Kidney (tissue), 22 donors: ENCODE measurements at places on chromosomes 3 and 15. TPM values are rescaled to one million over a fixed set of nuclear protein-coding genes. Genes with fewer than 3 reads are reported as not detected.
A peak's percentile ranks its signal among the peaks of the same experiment; 100 is the strongest.

- no peaks in the 10 kb centered on the region for H3K36me3 ChIP-seq
- H3K4me1 ChIP-seq: peaks cover 2% of the 10 kb centered on the region
- DNase-seq: no peak
- no peak overlapping the region for H3K27ac ChIP-seq
Observed at GRCh38 chr3:17535274-17535673, 207.2 kb downstream of the TBC1D5 start.

- H3K4me1 ChIP-seq: no peaks in the 10 kb centered on the region
- no peak for DNase-seq
- no peak overlapping the region for H3K27ac ChIP-seq
- H3K4me3 ChIP-seq: no peak overlapping the region
Observed at GRCh38 chr3:190305406-190305805, 16.8 kb downstream of the CLDN1 start.

DNA sequence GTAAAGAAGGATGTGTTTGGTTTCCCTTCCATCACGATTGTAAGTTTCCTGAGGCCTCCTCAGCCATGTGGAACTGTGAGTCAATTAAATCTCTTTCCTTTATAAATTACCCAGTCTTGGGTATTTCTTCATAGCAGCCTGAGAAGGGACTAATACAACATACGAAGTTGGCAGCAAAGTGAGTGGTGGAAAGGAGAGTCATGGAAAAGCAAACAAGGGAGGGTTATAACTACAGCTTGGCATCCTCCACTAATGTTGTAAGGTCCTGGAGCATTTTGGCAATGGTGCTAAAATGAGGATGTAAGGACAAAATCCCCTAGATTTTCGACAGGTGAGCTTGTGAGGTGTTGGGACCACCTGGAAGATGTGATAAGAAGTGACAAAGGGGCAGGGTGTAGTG, 5.8 kb upstream of the TMEM41A start:
- H3K4me1 ChIP-seq: peaks cover 8% of the 10 kb centered on the region
- no peak overlapping the region for H3K27ac ChIP-seq
- H3K36me3 ChIP-seq: no peaks in the 10 kb centered on the region
- DNase-seq: no peak
- H3K27me3 ChIP-seq: no peaks in the 10 kb centered on the region

GRCh38 chr15:66830358-66830757, 128.3 kb downstream of the SMAD6 start:
- no peaks in the 10 kb centered on the region for H3K27me3 ChIP-seq
- no peak overlapping the region for H3K4me3 ChIP-seq
- DNase-seq: no peak
- no peaks in the 10 kb centered on the region for H3K4me1 ChIP-seq
- no peak overlapping the region for H3K27ac ChIP-seq
- H3K36me3 ChIP-seq: no peaks in the 10 kb centered on the region

DNA sequence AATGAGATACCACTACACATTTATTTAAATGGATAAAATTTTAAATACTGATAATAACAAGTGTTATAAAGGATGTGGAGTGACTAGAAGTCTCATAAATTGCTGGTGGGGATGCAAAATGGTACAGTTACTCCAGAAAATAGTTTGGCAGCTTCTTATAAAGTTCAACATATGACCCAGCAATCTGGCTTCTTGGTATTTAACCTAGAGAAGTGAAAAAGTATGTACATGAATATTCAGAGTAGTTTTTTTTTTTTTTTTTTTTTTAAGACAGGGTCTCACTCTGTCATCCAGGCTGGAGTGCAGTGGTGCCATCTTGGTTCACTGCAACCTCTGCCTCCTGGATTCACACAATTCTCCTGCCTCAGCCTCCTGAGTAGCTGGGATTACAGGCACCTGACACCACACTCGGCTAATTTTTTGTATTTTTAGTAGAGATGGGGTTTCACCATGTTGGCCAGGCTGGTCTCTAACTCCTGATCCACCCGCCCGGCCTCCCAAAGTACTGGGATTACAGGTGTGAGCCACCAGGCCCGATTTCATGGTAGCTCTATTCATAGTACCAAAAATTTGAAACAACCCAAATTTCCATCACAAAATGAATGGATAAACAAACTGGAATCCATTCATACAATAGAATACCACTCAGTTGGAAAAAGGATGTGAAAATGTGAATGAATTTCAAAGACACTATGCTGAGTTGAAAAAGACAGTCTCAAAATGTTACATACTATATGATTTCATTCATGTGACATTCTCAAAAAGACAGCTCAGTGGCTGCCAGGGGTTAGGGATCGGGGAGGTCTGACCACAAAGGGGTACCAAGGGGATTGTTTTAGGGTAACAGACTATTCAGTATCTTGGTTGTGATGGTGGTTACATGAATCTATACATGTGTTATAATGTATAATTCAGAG, 14.4 kb downstream of the RRP9 start:
- no peaks in the 10 kb centered on the region for H3K36me3 ChIP-seq
- no peak for DNase-seq
- H3K27me3 ChIP-seq: no peaks in the 10 kb centered on the region
- no peaks in the 10 kb centered on the region for H3K4me1 ChIP-seq
- no peak overlapping the region for H3K27ac ChIP-seq

- H3K4me3 ChIP-seq: no peak overlapping the region
- no peak for DNase-seq
- no peaks in the 10 kb centered on the region for H3K27me3 ChIP-seq
- H3K36me3 ChIP-seq: peaks cover under 1% of the 10 kb centered on the region
- peaks cover 6% of the 10 kb centered on the region for H3K4me1 ChIP-seq
- no peak overlapping the region for H3K27ac ChIP-seq
Observed at GRCh38 chr15:58738046-58738707, 11.3 kb downstream of the ADAM10 start.

DNA sequence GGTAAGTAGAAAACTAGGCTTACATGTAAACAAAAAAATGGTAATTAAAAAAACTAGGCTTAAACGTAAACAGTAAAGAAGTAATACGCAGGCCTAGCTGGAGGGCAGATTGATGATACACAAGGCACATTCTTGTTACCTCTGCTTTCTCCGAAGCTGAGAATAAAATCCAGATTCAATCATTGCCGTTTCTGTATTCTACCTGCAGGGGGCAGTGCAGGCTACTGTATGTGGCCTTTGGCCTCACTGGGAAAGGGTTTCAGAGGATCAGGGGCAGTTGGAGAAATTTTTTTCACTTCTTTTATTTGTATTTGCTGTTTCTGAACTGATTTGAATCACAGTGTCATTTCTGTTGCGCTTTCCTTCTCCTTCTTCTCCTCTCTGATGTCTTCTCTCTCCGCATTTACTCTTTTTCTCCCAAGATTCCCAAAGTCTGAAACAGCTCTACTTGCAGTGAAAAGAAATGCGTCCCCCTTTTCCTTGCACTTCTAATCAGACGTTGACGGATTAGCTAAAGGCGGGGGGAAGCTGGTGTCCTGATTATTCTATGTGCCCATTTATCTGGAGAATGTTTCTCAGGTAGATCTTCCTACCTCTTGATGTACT, 67.1 kb upstream of the MCTP2 start:
- no peak for DNase-seq
- H3K27ac ChIP-seq: no peak overlapping the region
- H3K4me1 ChIP-seq: no peaks in the 10 kb centered on the region

GRCh38 chr3:127688416-127689265, 15.9 kb downstream of the ABTB1 start:
- H3K36me3 ChIP-seq: peaks cover 4% of the 10 kb centered on the region
- H3K27me3 ChIP-seq: no peaks in the 10 kb centered on the region
- no peak overlapping the region for H3K4me3 ChIP-seq
- no peaks in the 10 kb centered on the region for H3K4me1 ChIP-seq
- H3K27ac ChIP-seq: no peak overlapping the region

DNA sequence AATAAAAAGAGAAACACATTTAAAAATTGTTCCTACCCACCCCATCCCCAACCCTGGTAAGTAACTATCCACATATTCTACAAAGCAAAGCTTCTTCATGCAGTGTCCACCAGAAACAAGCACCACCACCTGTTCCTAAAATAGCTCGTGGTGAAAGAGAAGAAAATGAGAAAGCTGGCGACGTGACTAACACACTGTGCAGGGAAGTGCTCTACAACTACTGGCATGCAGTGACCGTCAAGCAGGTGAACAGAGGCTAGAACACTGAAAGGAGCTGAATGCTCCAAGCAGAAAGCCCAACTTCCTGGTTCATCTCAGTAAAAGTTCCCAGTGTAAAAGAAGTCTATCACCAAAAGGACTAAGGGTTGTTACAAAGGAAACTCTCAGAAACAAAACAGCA, 80.7 kb downstream of the NR2E3 start:
- H3K4me3 ChIP-seq: no peak overlapping the region
- no peaks in the 10 kb centered on the region for H3K27me3 ChIP-seq
- no peak for DNase-seq

DNA sequence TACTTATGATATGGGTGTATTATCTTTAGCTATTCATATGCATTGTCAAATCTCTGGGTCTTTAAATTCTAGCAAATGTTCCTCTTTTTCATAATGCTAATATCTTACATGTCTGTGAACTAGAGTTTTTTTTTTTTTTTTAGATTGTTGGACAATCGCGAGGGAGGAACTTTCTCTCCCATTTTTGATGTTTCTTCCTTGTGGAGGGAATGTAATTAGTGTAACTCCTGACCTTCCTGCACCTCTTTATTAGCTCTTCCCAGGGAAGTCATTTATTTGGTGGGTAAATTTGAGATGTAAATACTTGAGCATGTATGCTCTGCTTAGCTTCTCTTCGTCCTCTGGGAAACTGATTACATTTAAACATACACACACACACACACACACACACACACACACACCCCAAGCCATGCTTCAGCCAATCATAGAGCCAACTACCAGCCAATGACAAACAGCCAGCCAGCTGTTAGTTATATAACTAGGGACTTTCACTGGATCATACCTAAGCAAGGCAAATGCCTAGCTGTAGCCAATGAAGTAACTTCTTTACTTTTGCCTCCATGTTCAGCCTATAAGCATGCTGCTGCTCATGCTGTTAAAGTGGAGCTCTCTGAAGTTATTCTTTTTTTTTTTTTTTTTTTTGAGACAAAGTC, 8.3 kb upstream of the USP8 start:
- DNase-seq: no peak
- H3K27me3 ChIP-seq: no peaks in the 10 kb centered on the region
- no peak overlapping the region for H3K27ac ChIP-seq
- no peaks in the 10 kb centered on the region for H3K4me1 ChIP-seq
- no peaks in the 10 kb centered on the region for H3K36me3 ChIP-seq

DNA sequence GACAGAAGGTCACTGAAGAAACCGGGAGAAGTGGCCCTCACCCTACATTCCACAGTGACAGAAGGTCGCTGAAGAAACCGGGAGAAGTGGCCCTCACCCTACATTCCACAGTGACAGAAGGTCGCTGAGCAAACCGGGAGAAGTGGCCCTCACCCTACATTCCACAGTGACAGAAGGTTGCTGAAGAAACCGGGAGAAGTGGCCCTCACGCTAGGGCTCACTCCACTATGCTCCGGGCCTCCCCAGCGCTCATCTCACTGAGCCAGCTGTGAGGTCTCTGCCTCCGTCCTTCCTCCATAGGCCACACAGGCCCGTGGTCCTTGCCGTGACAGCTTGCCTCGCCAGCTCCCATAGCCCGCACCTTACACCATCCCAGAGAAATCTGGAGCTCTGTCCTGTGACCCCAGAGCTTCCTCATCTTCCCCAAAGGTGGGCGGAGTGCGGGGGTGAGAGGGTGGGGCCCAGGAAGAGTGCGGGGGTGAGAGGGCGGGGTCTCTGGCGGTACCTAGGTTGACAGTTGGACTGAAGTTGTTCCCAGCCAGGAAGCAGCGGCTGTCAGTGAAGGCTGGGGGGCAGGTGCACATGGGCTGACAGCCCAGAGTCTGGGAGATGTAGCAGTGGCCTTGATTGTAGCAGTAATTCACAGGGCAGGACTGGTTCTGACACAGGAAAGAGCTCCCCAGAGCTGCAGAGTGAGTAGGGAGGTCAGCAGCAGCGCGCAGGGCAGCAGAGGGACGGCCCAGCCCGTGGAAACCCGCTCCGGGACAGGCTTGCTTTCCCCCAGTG, 32.0 kb downstream of the MUC20 start:
- H3K27ac ChIP-seq: no peak overlapping the region
- no peaks in the 10 kb centered on the region for H3K27me3 ChIP-seq
- no peaks in the 10 kb centered on the region for H3K36me3 ChIP-seq

DNA sequence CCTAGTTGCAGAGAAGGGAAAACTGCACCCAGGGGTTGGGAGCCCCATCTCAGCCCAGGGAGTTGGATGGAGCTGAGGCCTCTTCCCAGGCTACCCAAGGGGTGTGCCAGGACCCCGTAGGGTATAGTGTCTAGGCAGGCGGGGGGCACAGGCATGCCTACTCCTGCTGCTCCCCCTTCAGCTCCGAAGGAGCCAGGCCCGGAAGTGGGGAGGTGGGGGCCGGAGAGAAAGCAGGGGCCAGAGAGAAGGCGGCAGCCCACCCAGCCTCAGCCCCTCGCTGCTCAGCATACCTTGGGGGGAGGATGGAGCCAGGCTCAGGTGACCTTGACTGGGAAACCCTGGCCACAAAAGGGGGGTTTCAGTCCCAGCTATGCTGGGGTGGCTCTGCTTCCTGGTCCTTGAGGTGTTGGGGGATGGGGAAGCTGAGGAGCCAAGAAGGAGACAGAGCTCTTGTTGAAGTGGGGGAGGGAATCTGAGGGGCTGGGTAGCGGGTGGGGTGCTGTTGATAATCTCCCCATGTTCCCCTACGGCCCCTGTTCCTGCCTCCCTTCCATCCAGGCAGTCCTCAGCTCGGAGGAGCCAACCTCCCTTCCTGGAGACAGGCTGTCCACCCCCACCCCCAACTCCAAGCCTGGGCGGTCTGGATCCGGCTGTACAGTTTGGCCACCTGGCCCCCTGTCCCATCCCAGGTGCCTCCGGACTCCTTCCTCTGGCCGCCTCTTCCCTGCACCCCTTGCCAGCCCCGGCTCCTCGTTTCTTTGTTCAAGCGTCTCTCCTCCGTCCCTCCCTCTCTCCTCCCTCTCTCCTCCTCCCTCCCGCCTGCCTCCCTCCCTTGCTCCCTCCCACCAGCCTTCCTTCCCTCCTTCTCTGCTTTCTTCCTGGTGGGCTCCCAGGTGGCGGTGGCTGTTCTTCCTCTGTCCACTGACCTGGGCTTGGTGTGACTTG, 1.7 kb downstream of the SEMA3F start:
- peak overlapping the region; percentile 69 for H3K27ac ChIP-seq
- no peak for DNase-seq
- peak overlapping the region; percentile 69 for H3K4me3 ChIP-seq
- peaks cover 2% of the 10 kb centered on the region for H3K4me1 ChIP-seq
- no peaks in the 10 kb centered on the region for H3K36me3 ChIP-seq

DNA sequence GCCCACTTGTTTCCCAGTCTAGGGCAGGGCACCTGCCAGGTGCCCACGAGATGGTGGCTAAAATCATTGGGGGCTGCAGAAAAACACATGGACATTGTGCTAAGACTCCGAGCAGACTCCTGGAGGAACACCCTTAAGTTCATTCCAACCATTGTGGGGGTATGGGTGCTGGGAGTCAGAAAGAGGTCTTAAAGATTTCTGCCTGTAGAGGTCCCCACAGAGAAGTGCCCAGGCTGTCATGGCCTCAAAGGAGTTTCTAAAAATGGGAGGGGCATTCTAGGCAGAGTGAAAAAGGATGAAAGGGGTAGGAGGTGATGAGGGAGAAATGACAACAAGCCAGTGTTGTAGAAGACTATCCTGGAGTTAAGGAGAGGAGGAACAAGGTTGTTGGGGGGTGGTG, 17.1 kb downstream of the RBP1 start:
- H3K36me3 ChIP-seq: no peaks in the 10 kb centered on the region
- no peaks in the 10 kb centered on the region for H3K4me1 ChIP-seq
- DNase-seq: no peak
- no peak overlapping the region for H3K4me3 ChIP-seq
- H3K27me3 ChIP-seq: no peaks in the 10 kb centered on the region
- H3K27ac ChIP-seq: no peak overlapping the region

The TMEM266 gene
- total RNA-seq: 0.72 TPM

The MEGF11 gene
- 41.8 TPM for total RNA-seq

The RAB27A gene
- 45.8 TPM for total RNA-seq

The TUSC7 gene
- not detected for total RNA-seq

The LRRC31 gene
- total RNA-seq: 0.76 TPM
